ENCODE measurements at places on chromosomes 5 and 9. TPM values are rescaled to one million over a fixed set of nuclear protein-coding genes. Genes with fewer than 3 reads are reported as not detected.

The CDC20B gene
- total RNA-seq: not detected

The IFNB1 gene
- not detected for total RNA-seq

The QRFP gene
- not detected for total RNA-seq

The ABCA1 gene
- 43.6 TPM for total RNA-seq

DNA sequence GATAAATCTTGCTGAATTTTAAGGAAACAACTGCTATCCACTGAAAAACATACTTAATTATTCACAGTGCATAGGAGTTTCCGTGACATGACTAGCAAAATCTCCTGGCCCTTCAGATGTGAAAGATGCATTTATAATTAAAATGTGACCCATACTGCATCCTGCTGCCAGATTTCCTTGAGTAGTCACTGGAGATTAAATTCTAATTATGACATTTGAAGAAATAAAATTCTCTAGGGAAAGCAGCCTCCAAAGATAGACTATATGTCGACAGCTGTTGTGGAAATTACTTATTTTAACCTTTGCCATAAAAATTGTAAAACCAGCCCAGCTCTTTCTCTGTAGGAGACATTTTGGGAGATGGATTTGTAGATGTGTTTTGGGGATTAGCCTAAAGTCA is 193.6 kb upstream of the SMC2 start:
- no peak for DNase-seq

DNA sequence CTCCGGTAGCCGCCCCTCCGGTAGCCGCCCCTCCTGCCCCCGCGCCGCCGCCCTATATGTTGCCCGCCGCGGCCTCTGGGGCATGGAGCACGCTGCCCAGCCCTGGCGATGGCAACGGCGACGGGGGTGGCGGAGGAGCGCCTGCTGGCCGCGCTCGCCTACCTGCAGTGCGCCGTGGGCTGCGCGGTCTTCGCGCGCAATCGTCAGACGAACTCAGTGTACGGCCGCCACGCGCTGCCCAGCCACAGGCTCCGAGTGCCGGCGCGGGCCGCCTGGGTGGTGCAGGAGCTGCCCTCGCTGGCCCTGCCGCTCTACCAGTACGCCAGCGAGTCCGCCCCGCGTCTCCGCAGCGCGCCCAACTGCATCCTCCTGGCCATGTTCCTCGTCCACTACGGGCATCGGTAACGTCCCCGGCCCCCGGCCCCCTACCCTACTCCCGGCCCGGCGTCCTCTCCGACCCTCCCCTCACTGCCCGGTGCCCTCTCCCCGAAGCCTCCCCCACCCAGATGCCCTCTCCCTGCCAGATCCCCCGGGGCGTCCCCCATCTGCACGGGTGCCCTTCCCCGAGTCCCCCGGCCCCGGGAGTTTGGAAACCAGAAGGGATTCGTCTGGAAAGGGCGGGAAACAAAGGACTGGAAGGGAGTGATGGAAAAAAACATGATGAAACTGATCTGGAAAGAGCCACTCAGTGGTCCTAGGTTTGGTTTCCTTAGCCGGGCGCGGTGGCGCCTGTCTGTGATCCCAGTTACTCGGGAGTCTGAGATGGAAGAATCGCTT is 417 bp downstream of the SRD5A1 start:
- DNase-seq: peak; percentile 22

- no peak for DNase-seq
Measured at GRCh38 chr5:156435101-156435500, 108.1 kb downstream of the SGCD start.

DNA sequence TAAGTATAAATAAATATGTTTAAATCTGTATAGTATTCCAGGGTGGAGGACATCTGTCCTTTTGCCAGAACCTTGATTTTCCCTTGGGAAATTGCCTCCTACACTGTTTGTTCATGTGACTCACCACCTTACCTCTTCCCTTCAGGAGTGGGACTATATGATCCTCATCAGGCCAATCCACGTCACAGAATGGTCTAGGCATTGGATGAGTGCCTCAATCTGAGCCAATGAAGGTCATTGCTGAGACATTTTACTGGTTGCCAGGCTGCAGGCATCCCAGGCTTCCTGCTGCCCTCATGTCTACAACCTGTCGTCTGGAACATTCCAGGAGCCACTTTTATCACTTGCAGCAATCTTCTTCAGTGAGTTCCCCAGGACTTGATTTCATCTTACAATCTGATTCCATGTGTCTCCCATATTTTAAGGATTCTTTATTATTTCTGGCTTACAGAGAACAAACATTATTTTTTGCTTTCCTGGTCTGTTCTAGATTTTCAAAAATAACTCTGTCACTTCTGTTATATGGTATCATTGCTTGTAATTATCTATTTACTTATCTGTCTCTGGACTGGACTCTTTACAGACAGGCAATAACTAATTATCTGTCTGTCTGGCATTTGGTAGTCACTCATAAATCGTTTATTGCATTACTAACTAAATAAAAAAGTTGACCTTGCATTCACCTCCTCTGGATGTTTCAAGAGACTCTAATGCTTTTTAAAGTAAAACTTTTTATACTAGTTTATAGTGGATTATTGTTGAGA is 107.3 kb upstream of the APC start:
- peak; percentile 2 for DNase-seq

- DNase-seq: peak; percentile 13
Measured at GRCh38 chr9:3526997-3527940, 1.5 kb upstream of the RFX3 start.

GRCh38 chr5:138706655-138707480 is 46.4 kb upstream of the CTNNA1 start:
- DNase-seq: peak; percentile 89

DNA sequence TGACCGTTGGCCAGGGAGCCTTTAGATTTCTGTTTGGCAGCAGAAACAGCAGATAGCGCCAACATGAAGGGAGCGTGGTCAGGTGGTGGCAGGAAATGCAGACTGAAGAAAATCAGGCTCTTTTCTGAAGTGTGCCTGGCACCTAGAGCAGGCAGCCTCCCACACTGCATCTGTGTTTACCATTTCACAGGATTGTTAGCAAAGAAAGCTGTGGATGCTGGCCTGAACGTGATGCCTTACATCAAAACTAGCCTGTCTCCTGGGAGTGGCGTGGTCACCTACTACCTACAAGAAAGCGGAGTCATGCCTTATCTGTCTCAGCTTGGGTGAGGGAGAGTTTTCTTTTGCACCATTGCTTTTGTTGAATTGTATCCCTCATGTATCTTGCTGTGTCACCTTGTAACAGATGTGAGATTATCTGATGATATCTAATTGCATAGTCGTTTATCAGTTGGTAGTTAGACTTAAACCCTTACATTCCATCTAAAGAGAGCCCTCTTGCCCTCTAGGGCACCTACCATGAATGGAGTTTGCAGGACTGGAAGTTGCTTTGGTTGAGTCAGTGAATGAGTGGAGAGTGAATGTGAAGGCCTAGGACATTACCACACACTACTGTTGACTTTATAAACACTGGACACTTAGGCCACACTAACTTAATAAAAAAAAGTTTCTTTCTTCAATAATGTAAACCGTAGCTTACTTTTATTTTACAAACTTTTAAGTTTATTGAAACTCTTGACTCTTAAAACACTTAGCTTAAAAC is 42.8 kb downstream of the ACO1 start:
- DNase-seq: peak; percentile 77

DNA sequence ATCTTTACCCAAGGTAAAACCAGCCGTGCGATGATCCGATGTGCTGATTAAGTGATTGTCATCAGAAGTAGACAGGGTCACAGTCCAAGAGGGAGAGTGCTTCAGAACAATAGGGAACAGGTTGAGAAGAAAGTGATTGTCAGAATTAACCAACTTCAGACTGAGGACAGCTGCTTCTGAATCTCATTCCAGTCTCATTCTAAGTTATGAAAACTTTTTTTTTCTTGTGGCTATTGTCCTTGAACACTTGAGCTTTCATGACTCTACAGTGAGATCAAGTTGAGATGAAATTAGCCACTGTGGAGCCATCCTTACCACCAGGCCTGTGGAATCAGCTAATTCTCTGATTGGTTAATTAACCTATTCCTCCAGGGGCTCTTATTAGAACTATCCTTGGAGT is 159.9 kb upstream of the WWC1 start:
- no peak for DNase-seq

GRCh38 chr9:84339503-84339902 is 1.1 kb downstream of the SLC28A3 start:
- no peak for DNase-seq

Data from IMR-90 (cell line).